ENCODE measurements at places on chromosomes 7 and 10.

DNA sequence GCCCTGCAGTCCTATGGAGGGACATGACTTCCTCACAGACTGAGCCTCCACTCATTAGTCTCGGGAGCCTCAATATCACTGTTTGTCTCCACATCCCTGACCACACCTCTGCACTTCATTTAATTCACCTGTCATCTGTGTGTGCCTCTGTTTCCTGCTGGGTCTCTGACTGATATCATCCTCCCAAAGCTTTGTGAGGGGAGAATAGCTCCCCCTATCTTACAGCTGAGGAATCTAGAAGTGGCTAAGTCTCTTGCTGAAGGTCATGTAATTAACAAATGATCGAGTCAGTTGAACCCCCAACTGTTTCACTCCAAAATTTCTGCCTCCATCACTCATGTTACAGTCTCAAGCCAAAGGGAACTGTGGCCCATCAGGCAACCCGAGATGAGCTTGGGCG is 5.5 kb upstream of the CPXM2 start:
- no peak for DNase-seq

DNA sequence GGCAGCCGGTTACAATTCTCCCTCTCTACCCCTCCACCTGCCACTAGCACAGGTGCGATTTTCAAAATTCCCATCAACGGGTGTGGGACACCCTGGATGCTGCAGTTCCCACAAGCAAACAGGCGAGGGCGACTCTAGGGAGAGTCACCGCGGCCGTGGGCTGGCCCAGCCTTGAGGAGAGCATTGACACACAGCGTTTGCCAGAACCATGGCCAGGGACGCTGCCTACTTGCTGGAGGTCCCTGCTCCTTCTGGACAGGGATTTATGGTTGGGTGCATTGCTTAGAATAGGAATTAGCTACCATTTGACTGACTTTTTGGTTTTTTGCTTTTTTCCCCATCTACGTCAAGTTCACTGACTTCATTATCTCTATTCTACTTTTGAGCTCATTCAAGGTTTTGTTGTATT is 19.0 kb upstream of the CLDN4 start:
- peak; percentile 59 for DNase-seq

GRCh38 chr7:91570560-91570959 is 306.3 kb downstream of the FZD1 start:
- DNase-seq = peak; percentile 36

GRCh38 chr7:51778121-51778520 is 461.5 kb upstream of the COBL start:
- DNase-seq = no peak

DNA sequence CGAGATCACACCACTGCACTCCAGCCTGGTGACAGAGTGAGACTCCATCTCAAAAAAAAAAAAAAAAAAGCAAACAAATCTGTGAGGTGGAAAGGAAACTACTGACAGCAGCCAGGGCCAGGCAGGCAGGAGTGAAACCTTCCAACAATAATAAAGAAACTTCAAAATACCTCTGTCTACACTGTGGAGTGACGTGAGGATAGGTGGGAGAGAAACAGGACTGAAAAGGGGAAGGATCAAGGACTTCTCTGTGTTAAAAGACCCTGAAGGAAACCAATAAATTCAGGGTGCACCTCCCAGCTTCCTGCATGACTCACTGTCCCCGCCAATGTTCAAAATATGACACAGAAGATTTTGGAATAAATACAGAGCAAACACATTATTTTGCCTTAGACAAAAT is 82.9 kb downstream of the KIAA1549 start:
- DNase-seq = no peak

DNA sequence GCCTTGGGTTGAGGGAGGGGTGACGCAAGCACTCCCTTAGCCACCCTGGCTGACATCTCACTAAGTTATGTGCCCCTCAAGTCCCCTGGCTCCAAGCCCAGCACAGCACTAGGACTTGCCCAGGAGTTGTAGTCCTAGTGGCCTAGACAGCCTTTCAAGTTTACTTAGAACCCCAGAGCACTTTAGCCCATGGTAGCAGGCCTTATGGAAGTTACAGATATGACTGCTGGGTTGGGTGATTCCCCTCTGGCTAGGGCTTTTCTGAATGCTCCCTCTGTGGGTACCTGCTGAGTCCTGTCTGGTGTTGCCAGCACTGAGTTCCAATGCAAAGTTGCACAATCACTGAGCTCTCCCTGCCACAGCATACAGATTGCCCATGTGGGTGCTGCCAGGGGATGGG is 83.2 kb downstream of the AHCYL2 start:
- DNase-seq = no peak

All from femur (tissue), 1 donor.